Mucosa of gallbladder (tissue), 1 donor: ENCODE measurements at places on chromosomes 3 and 15.

- no peak for DNase-seq
These were observed 31.5 kb upstream of the ADAMTS17 start for GRCh38 chr15:100373120-100373896.

GRCh38 chr3:185862920-185863319 lies 38.1 kb upstream of the IGF2BP2 start:
- DNase-seq: no peak

GRCh38 chr15:57973534-57973933 lies 92.0 kb downstream of the ALDH1A2 start:
- DNase-seq: no peak

GRCh38 chr3:184373422-184373821 lies 4.6 kb downstream of the THPO start:
- DNase-seq: no peak

DNA sequence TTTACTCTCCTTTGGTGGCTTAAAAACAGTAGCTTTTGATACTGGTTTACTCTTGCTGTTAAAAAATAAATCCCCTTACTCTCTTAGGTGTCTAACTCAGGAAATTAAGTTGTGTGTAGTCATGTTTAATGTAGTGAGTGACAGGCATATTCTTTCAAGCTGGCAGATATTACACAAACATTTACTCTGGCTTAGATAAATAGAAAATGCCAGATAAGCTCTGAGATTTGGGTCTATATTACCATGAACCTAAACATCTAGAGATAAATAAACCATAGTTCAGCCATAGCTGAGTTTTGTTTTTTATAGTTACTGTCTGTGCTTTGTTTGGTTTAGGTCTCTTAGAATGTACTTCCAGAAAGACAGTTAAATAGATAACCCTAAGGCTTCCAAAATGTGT lies 2.4 kb downstream of the SEMA6D start:
- no peak for DNase-seq

GRCh38 chr3:39269528-39269927 lies 10.3 kb downstream of the CX3CR1 start:
- no peak for DNase-seq
